ENCODE measurements at places on chromosomes 5 and 9. TPM values are rescaled to one million over a fixed set of nuclear protein-coding genes. Genes with fewer than 3 reads are reported as not detected.

Gene SOWAHA
- 0.10 TPM for total RNA-seq

Gene GABBR2
- total RNA-seq: 1.2 TPM

Gene PPP2CA
- total RNA-seq: 205 TPM

Gene STING1
- total RNA-seq: 0.26 TPM

Gene SLC36A3
- total RNA-seq: not detected

Data from H1 (cell line).